Fibroblast of skin of right biceps (primary cell): ENCODE measurements at places on chromosomes 4 and X.
A peak's percentile ranks its signal among the peaks of the same experiment; 100 is the strongest.

- no peak for DNase-seq
Measured at GRCh38 chrX:115018040-115018647, 728 bp upstream of the IL13RA2 start.

DNA sequence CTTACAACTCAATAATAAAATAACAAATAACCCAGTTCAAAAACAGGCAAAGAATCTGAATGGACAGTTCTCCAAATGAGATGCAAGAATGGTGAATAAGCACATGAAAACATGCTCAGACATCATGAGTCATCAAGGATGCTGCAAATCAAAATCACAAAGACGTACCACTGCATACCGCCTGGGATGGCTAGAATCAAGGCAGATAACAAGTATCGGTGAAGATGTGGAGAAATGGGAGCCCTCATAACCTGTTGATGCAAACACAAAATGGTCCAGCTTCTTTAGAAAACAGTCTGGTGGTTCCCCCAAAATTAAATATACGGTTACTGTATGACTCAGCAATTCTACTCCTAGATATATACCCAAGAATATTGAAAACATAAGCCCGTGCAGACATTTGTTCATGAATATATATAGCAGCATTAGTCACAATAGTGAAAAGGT is 32.5 kb downstream of the AKAP4 start:
- peak; percentile 24 for DNase-seq

- DNase-seq: no peak
Measured at GRCh38 chr4:38846015-38846414, 10.6 kb downstream of the TLR6 start.

DNA sequence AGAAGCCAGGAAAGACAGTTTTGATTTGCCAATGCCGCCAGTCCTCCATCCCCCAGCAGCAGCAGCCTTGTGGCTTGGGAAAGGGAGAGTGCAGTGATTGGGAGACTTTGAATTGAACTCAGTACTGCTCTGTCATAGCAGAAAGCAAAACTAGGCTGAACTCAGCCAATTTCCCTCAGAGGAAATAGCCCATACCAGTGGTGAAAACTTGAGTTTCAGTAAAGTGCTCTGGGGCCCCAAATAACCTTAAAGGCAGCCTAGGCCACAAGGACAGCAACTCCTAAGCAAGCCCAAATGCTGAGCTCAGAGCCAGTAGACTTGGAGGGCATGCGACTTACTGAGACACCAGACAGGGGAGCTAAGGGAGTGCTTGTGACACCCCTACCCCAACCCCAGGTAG is 2.0 kb upstream of the PROM1 start:
- DNase-seq: no peak

GRCh38 chr4:126899331-126899801 is 733.4 kb upstream of the INTU start:
- peak; percentile 98 for DNase-seq

DNA sequence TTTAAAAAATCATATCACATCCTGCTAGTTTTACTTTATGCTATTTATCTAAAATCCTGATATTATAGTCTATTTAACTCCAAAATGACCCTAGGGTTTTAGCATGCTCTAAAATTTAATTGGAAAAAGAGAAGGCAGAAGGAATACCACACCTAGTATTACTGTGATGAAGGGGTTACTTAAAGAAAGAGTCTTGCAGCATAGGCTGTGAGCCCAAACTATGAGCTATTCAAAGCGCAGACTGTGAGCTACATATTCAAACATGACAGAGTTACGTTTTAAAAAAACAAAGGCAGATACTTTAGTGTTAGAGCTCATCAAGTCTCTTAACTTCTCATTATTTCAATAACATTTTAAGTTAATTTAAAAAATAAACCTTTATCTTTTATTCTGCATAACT is 247.7 kb upstream of the ETNPPL start:
- no peak for DNase-seq

GRCh38 chr4:12791536-12791935 is 692.6 kb downstream of the RAB28 start:
- peak; percentile 1 for DNase-seq

DNA sequence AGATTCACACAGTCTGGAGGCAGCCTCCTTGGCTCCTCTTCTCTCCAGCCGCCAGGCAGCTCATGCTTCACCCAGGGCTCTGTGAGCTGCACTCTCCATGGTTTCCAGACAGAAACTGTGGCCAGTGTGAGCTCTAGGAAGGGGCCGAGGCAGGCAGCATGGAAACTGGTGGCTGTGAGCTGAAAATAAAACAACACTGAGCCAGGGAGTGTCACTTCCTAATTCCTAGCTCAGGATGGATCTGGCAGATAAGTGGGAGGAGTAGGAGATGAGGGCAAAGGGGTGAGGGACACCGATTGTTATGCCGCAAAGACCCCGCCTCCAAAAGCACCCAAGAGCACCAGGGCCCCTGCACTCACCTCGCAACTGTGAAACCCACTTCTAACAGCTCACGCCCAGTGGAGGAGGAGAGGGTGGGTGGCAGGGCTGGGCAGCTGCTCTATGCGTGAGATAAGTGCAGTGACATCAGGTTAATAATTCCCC is 69.8 kb downstream of the FHDC1 start:
- DNase-seq: no peak

DNA sequence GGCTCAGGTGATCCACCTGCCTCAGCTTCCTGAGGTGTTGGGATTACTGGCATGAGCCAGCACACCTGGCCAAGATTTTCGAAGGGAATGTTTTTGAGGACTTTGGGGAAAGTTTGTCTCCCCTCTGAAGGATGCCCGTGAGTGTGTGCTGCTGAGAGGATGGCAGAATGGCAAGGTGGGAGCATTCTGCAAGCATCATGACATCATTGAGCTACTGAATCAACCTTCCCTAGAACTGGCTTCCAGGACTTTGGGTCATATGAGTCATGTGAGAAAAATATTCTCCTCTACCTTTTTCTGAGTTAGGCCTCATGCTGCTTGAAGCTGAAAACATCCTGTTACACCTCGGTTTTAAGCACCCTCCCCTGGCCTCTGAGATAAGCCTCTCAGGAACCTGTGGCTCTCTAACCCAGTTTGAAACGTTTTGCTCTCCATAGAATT is 31.0 kb downstream of the TMEM131L start:
- peak; percentile 54 for DNase-seq

DNA sequence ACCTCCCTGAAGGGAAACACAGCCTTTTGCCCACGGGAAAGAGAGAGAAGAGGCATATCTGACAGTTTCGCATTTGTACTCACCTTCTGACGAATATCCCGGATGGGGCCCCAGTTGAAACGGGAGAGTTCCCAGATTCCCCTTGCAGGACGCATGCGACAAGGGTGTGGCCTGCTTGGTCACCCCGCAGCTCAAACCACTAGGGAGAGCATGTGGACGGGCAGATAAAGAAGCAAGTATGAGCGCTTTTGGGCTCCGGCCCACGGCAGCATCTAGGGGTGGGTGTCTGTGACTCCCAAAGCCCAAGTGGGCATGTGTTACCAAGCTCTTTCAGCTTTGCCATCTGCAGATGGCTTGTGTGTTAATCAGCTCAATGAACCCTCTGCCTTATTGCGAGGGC is 70.1 kb upstream of the MED14 start:
- no peak for DNase-seq

DNA sequence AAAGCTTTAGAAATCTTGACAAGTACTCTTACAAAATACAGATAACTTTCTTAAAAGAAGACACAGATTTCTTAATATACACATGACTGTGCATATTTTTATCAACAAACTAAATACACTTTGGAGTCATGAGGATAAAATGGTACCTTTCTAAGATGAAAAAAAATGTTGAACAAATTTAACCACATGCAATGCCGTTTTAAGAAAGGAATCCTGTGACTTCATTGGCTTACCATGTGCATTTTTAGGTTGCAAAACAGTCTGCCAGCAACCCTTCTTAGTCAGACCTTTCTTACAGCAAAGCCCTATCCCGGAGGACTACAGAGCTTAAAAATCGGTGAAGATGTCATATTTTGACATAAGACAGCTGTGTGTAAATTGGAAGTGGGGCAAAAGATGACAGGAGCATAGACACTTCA is 51.7 kb downstream of the GASK1B start:
- DNase-seq: peak; percentile 96

GRCh38 chr4:111512081-111512783 is 633.0 kb upstream of the FAM241A start:
- peak; percentile 96 for DNase-seq

DNA sequence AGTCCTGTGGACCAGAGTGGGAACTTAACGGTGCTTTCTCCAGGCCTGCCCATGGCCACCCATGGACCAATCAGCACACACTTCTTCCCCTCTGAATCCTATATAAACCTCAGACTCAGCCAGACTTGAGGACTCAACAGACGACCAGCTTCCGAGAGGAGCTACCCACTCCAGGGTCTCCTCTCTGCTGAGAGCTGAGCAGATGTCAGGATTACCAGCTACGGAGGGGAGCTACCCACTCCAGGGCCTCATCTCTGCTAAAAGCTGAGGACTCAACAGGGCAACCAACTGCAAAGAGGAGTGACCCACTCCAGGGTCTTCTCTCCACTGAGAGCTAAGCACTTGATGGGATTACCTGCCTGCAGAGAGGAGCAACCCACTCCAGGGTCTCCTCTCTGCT is 80.0 kb upstream of the DDX60 start:
- DNase-seq: no peak

GRCh38 chr4:18480928-18481327 is 459.4 kb upstream of the LCORL start:
- DNase-seq: no peak

DNA sequence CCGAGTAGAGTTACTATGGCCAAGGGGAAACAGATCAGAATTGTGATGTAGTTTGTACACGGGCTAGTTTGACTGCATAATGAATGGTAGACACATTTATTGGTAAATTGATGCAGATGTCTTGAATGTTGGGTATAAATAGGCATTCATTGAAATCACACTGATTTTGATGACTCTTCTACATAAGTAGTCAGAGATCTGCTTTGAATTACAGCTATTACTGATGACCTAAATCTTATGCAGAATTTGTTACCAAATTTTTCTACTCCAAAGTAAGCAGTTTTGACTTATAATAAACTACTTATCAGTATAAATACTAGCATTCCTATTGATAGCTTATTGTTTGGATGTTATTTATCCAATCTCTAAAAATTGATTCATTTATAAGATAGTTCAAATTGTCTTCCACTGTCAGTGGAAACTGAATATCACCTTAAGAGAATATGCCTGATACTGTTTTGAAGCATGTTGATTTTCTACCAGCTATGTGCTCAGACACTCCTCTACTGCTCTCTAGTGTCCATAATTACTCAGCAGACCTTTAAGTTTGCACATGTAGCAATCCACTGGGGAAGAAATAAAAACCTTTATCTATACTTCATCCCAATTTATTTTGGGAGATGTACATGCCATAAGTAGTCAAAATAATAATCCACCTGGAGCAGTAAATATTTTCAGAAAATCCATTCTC is 120.3 kb downstream of the RASL11B start:
- DNase-seq: peak; percentile 53

DNA sequence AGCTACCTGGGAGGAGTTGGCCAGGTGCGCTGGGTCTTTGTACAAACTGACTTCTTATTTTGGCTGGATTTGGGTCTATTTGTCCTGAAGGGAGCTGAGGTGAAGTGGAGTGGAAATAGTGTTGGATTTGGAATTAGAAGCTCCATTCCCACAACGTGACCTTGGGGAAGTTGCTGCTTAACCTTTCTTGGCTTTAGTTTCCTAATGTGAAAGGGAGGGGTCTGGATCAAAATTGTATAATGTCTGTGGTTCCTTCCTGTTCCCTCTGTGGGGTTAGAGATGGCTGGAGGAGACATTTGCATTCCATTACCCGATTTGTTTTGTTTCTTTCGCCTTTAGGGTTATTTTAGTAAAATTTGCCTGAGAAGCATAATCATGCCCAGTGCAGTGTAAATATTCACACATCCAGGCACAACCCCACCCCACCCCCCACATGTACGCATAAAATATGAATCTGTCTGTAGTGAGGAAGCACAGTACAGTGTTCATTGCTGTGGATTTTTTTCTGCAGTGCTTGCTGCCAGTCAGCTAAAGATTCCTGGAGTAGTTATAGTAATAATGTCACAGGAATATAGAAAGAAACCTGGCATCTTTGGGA is 21.5 kb downstream of the JADE1 start:
- DNase-seq: peak; percentile 25

DNA sequence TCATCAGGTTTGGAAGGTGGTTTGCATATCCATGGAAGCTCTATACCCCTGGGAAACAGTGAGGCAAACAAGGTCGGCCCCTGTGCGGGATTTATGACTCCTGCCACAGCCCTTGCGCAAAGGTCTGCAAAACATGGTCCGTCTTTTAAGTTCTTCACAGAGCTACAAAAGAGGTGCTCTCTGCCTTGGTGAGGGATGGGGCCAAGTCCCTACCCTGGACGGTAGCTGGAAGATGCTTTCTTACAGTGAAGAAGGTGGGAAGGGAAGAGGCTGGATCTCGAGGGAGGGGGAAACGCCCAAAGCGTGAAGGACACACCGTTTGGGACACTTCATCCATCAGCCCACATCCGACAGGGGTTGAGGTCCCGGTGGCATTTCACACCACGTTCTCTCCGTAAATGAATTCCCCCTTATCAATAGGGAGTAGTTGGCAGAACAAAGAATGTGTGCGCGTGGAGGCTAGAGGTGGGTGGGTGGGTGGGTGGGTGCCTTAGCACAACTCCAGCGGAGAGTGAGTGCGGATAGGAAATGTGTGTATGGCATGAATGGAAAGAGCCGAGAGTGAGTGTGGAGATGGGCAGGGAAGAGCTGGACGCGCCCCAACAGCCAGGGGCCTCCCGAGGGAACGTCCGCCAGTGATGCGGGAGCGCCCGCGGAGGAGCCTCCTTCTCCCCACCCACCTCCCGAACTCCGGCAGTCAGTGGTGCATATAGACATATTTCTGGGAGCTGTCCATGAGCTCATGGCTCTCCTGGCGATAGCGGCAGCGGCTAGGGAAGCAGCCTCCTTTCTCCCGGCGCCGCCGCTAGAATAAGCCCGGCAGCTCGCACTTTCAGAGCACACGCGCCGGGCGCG is 68.3 kb downstream of the LARP7 start:
- peak; percentile 76 for DNase-seq

DNA sequence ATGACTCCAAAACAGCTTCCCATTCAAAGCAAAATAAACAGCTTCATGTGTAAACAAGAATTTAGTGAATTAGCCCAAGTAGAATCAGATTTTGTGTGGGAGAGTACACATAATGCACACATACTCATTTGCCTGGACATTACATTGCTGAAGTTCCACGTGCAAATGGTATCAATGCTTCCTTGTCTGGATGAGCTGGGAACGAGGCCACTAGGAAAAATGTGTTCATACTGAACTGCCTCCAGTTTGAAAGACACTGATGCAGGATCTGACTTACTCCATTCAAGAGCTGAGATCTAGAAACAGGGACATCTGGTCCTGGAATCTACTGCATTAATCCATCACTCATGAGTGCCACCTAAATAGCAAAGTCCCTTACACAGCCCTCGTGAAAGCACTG is 228.0 kb downstream of the APBB2 start:
- no peak for DNase-seq

GRCh38 chr4:145984563-145984962 is 45.9 kb upstream of the ZNF827 start:
- no peak for DNase-seq

- no peak for DNase-seq
Measured at GRCh38 chr4:52687696-52688095, 28.6 kb upstream of the USP46 start.

DNA sequence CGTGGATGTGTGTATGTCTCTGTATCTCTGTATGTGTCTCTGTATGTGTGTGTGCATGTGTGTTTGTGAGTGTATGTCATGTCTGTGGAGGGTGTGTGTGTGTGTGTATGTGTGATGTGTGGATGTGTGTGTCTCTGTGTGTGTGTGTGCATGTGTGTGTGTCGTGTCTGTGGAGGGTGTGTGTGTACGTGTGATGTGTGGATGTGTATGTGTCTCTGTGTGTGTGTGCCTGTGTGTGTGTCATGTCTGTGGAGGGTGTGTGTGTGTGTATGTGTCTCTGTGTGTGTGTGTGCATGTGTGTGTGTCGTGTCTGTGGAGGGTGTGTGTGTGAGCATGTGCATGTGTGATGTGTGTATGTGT is 51.6 kb upstream of the ADRA2C start:
- DNase-seq: no peak
